ENCODE measurements at places on chromosomes 3 and 15. TPM values are rescaled to one million over a fixed set of nuclear protein-coding genes. Genes with fewer than 3 reads are reported as not detected.

SLC24A5 gene
- total RNA-seq: not detected

KLHL40 gene
- 2.9 TPM for total RNA-seq

RHOV gene
- total RNA-seq: 11.7 TPM

FAM81A gene
- total RNA-seq: 10.6 TPM

CHRNA5 gene
- total RNA-seq: 2.0 TPM

CHL1 gene
- 10.5 TPM for total RNA-seq

- no peak for DNase-seq
Observed at GRCh38 chr15:69414701-69415167, 585 bp downstream of the KIF23 start.

DNA sequence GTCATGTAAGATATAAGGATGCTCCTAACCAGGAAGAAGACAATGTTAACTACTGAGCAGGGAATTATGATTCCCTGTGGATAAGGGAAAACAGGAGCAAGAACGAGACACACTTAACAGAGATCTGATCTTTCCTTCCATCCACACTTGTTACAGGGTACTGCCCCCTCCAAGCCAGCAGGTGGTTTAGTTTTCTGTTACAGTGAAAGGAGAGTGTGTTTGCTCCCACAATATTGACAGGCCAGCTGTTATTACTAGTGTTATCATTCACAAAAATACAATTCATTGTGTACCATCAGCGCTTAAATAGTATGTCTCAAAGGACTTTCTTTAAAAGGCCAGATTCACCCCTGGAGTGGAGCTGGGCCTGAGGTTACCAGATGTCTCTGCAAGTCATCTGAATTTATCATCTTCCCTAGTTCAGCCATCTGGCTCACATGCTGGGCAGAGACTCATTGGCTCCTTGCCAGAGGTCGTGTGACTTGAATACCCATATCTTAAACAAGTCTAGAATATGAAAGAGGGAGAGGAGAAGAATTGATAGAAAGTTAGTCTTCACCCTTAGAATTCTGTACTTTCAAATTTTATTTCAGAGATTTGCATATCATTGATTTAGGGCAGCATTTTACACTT, 16.8 kb upstream of the FMN1 start:
- DNase-seq: no peak

GRCh38 chr3:124834723-124835718, 52.1 kb downstream of the ITGB5 start:
- peak; percentile 77 for DNase-seq

GRCh38 chr3:141050576-141051442, at the start of gene SPSB4:
SPSB4 (plus strand) TSS chr3:141051347; CDS start chr3:141066105, 14,758 bp downstream.
- no peak for DNase-seq

- no peak for DNase-seq
Observed at GRCh38 chr3:156561533-156561932, 6.6 kb upstream of the SSR3 start.

DNA sequence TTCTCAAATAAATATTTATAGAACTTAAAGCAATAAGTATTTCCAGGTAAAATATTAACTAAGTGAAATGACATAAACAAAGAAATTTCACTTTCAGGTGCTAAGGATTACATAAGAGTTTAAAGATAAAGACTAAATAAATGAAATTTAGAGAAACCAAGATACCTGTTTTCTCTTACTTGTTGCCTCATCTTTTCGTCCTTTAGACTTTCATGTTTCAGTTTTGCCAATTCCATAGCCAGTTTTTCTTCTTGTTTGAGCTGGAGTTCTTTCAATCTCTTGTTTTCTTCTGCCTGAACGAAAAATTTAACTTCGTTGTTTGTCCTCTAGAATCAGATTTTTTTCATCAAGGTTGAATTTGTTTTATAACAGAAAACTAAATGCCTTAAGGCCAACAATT, 8.7 kb downstream of the MNS1 start:
- DNase-seq: no peak

- no peak for DNase-seq
Observed at GRCh38 chr15:41043276-41043951, 72.7 kb downstream of the INO80 start.

- no peak for DNase-seq
Observed at GRCh38 chr3:141051443-141052200, 475 bp downstream of the SPSB4 start.

- no peak for DNase-seq
Observed at GRCh38 chr3:190734490-190734889, 128.0 kb downstream of the GMNC start.

DNA sequence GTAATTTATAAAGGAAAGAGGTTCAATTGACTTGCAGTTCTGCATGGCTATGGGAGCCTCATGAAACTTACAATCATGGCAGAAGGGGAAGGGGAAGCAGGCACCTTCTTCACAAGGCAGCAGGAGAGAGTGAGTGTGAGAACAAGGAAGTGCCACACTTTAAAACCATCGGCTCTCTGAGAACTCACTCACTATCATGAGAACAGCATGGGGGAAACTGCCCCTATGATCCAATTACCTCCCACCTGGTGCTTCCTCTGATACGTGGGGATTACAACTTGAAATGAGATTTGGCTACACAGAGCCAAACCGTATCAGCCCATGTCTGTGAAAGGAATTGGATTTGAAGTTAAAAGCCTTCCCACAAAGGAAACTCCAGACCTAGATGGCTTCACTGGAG, 39.1 kb downstream of the TKT start:
- no peak for DNase-seq

GRCh38 chr3:50160561-50160983, 5.4 kb downstream of the SEMA3F start:
- DNase-seq: no peak

- no peak for DNase-seq
Observed at GRCh38 chr3:168220556-168220955, 124.8 kb upstream of the GOLIM4 start.

DNA sequence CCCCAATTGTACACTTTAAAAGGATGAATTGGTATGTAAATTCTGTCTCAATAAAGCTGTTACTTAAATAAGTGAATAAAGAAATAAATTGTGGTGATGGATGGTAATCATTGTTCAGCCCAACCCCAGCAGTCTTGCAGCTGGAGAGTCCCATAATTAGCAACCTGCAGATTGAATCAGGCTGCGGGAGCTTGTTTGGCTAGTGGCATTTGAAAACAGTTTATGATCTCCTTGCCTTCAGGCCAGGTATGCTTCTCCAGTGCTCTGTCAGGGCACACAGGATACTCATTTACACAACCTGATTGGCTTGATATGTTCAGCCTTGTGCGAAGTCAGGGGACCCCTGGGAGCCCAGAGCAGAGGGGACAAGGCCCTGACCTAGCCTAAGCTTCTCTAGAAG, 16.5 kb upstream of the TSEN2 start:
- no peak for DNase-seq

DNA sequence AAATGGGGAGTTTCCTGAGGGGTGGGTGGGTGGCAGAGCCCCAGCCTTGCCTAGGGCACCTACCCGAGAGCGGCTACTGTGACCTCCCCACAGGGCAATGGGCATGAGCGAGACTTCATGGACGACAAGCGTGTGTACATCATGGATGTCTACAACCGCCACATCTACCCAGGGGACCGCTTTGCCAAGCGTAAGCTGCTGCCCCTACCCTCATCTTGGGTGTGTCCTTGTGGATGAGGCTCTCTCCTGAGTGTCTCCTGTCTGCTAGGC, 22.6 kb downstream of the HDAC11 start:
- DNase-seq: no peak

- no peak for DNase-seq
Observed at GRCh38 chr15:57456559-57456958, 80.3 kb downstream of the CGNL1 start.

- no peak for DNase-seq
Observed at GRCh38 chr3:189606774-189607173, 24.4 kb upstream of the TP63 start.

DNA sequence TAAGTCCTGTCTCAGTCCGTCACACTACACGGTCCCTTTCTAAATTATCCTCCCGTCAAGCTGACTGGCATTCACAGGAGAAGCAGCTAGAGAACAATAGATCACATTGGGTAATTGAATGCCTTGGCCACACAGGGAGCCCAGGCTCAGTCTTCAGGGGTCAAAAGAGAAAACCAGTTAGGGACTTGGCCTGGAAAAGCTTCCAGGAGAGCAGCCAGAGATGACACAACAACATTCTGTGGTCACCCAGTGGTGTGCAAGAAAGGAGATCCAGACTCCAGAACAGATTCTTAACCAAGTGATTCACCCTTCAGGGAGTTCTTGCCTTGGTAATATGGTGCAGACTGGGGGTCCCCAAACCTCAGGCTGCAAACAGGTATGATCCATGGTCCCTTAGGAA, 15.9 kb downstream of the ARHGAP31 start:
- no peak for DNase-seq

DNA sequence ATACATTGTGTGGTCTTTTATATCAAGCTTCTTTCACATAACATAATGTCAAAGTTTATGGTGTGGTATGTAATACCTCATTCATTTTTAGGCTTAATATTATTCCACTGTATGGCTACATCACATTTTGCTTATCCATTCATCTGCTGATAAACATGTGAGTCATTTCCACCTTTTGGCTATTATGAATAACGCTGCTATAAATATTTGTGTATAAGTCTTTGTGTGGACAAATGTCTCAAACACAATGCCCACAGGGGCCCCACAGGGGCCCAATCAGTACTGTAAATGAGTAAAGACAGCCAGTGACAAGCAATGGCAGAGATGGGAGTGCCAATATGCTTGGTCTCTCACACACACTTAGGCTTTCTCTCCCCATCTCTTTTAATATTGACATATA, 54.2 kb downstream of the PIK3R4 start:
- DNase-seq: no peak
